ENCODE measurements at places on chromosomes 6 and 20.
A peak's percentile ranks its signal among the peaks of the same experiment; 100 is the strongest.

- no peak for DNase-seq
These were observed 15.3 kb upstream of the ZC3H12D start for GRCh38 chr6:149500096-149500495.

GRCh38 chr6:54609981-54610380, 236.6 kb upstream of the FAM83B start:
- no peak for DNase-seq

DNA sequence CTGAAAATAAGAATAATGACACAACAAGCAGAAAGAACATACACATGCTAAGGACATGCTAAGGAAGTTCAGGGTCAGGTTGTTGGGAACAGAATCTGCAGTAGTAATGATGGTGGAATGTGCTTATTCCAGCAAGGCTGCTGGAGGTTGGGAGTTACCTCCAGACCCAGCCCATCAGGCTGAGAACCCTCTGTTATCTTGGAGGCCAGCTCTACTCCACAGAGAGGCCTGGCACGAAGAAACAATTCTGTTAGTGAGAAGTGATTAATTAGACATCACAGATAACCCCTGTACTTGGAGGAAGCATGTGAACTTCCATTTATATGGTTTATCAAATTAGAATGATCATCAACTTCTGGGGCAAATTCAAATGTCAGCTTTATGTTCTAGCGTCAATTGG, 22.1 kb upstream of the ARHGAP18 start:
- no peak for DNase-seq

DNA sequence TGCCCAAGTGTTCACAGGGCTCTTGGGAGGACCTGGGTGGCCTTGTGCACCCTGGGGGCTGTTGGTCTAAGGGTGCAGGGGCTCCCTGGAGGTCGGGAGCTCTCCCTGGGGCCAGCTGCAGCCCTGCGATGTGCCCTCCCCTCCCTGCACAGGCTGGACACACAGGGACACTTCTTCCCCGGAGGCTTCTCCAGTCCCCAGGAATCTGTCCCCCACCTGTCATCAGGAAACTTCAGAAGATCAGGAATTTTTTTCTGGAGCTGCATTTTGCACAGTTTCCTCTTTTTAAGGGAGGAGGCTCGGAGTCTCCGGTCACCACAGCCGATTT, 66.9 kb upstream of the BHLHE23 start:
- DNase-seq: no peak

DNA sequence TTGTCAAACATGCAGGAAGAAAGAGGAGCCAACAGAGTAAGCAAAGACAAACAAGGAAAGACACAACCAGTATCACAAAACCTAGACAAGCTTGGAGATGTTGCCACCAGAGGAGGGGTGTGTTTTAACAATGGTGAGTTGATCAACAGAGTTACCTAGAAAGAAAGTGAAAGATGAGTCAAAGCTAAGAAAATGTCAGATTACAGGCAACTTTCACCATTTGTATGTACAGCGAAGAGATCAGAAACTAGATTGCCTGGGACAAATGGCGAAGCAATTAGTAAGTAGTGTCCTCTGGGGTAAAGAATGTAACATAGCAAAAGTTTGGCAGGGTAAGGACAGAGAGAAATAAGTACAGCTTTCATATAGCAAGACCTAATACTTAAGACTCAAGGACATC, 51.6 kb upstream of the POU3F2 start:
- DNase-seq: no peak

DNA sequence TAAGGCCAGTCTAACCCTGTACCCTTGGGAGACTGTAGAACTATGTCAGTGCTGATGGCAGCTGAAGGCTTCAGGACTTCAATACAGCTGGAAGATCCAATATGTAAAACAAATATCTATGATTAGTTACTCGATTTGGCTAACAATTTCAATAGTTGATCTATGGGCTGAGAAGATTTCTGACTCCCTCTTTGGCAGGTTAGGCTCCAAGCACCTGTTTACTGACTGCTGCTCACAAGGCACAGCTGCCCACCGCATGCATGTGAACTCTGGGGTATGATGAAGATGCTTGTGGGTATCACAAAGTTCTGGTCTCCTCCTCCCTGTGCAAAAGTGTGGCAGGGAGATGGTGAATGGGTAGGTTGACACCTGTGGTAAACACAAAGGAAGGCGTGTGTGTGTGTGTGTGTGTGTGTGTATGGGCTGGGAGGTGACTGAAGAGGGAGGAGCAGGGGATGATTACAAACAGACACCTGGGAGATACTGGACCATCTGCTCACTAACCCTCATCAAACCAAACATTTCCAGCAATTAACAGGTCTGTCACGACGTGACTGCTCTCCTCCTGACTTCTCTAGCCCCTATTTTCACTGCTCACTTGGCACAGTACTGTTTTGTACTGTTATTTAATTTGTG, 18.1 kb downstream of the ELMO2 start:
- no peak for DNase-seq

- no peak for DNase-seq
These were observed 10.7 kb upstream of the ULBP3 start for GRCh38 chr6:150079604-150080003.

- no peak for DNase-seq
These were observed 47.1 kb downstream of the SLC26A8 start for GRCh38 chr6:35977308-35977707.

DNA sequence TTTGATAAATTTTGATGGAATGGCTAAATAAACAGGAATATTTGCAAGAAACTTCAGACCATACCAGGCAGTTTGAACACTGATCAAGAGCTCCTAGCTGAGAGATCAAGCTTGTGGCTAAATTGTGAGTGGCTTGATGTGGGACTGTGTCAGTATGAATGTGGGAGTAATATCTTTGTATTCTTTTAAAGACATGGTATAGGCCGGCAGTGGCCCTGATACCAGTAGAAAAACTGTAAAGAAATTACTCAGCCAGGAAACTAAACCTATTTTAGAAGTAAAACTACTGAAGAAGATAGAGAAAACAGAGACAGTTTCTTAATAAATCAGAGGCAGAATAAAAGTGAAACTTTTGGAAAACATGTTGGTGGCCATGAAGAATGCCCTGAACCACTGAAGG, 608.4 kb upstream of the SYNCRIP start:
- DNase-seq: no peak

DNA sequence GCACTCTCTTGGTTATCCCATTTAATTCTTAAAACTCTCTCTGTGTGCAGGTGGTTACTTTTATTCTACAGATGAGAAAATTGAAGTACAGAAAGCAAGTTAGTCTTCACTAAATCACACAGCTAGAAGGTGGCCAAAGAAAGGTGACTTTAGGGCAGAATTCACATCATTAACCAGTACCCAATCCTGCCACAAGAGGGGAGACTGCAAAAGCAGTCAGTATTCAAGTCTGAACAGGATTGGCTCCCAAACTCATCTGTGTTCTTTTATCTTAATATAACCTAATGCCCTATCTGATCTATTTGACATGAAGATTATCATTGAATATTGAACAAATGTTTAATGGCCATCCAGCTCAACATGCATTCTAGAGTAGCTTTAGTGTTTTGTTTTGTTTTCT, 225.3 kb upstream of the FAM83B start:
- DNase-seq: no peak

- DNase-seq: no peak
These were observed 26.3 kb upstream of the DNAAF9 start for GRCh38 chr20:3433744-3434143.

DNA sequence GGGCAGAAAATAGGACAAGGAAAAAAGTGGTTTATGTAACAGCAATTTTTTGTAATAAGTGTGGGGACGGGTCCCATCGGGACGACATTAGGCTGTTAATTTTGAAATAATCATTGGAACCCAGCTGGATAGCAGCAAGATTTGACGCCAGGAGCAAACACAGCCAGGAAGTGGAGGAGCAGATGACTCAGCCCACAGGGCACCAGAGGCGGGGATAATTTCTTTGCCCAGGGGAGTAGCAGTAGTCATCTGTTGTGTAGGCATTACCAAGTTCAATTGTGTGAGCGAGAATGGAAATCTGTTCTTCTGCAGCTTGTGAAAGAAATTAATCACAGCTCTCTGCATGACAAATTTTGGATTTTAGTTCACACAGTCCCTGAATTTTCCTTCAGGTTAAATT, 22.6 kb upstream of the RIN2 start:
- no peak for DNase-seq

GRCh38 chr6:149453597-149454345, 31.0 kb downstream of the ZC3H12D start:
- no peak for DNase-seq

DNA sequence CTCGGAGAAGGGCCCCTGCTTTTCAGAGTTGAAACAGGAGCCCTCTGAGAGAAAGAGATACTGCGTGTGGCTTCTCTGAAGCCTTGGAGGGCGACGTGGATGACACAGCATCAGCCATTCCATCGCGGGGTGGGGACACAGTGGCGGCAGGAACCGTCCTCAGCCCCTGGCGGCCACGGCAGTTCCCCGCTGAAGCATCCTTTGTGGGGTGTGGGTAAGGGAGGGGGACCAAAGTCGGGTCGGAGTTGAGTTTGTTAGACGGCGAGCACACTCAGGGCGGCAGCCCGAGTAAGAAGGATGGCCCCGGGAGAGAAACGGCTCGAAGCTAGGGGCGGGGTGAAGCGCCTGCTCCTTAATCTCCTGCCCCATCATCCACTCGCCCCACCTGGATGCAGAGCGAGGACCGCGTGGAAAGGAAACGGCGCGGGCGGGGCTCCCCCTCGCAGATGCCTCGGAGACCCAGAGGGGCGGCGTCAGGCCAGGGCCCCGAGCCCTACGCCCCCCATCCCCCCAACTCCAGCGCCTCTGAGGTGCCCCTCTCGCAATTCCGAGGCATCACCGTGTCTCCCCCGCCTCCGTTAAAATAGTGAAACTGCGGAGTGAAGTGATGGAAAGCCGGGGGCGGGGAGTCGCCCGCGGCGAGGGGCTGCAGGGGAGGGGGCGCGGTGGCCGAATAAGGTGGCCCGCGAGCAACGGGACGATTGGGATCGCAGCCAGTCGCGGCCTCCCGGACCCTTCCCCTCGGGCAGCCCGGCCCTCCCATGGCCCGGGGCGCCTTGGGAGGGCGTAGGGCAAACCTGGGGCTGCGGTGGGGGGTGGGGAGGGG, 796 bp upstream of the RREB1 start:
- DNase-seq: peak; percentile 73

- no peak for DNase-seq
These were observed 1.1 kb upstream of the PAQR8 start for GRCh38 chr6:52360601-52361413.

DNA sequence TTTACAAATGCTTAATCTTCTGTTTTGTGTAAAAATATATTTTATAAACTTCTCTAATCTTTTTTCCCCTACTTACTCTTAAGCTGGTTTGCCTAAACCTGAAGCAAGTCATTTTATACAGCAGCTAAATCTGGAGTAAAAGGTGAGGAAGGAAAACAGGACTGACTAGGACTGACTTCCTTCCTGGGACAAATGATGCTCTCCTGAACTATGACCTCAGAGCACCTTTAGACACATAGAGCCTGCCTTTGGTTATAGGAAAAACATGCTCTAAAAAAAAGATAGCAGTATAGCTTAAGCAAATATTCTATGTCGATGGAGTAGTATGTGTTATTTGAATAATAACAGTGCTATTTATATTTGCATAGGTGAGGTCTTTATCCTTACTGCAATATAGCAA, 21.5 kb upstream of the ADGRG6 start:
- no peak for DNase-seq

DNA sequence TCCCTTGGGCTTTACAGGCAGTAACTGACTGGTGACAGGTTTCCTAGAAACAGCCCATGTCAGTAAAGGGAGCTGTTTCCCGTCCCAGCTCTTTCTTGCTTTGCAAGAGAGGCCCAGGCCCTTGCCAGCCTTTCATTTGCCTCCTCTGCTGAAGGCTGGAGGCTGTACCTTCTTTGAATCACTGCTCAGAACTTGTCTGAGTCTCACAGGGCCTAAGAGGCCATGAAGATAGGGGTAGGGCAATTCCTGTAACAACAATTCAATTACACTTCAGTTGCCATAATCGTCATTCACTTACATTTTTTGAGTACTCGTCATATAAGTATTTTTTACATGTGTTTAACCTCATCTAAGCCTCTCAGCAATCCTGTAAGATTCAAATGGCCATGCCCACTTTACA, 25.9 kb upstream of the MAFB start:
- DNase-seq: no peak

GRCh38 chr20:57746832-57747404, 37.1 kb upstream of the PMEPA1 start:
- DNase-seq: no peak

DNA sequence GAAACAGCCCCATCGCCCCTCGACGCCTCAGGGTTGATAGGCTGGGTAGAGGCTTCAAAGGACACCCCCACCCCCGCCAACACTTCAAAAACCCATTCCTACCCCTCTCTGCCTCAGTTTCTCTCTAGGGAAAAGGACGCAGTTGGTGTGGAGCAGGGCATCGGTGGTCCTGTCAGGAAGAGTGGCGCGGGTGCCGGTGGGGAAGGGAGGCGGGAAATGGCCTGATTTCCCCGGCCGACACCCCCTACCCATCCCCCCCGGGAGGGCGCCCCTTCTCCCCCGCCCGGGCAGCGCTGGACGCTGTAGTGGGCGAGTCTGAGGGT, 367 bp downstream of the NRSN2 start:
- DNase-seq: no peak

DNA sequence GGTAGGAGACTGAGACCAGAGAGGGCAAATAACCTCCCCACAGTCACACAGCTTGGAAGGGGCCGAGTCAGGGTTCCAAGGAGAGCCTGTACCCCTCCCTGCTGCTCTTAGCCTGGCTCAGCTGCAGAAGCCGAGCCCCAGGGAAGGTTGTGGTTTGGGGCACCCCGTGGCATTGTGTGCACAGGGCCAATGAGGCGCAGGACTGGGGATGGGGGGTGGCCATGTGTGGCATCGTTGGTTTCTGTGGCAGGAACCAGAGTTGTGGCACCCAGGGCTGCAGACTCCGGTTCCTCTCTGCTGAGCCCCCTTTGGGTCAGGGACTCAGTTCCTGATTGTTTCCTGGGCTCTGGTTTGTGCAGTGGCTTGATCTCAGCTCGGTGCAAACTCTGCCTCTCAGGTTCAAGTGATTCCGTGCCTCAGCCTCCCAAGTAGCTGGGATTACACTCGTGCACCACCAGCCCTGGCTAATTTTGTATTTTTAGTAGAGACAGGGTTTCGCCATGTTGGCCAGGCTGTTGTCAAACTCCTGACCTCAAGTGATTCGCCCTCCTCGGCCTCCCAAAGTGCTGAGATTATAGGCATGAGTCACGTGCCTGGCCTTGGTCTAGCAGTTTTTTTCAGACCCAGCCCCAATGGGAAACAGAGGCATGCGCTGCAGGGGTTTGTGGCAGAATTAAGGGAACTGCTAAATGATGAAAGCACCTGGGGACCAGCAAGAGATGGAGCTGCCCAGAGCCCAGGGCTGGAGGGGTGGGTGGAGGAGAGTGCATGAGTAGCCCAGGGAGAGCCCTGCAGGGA, 221.0 kb upstream of the SULF2 start:
- DNase-seq: no peak

DNA sequence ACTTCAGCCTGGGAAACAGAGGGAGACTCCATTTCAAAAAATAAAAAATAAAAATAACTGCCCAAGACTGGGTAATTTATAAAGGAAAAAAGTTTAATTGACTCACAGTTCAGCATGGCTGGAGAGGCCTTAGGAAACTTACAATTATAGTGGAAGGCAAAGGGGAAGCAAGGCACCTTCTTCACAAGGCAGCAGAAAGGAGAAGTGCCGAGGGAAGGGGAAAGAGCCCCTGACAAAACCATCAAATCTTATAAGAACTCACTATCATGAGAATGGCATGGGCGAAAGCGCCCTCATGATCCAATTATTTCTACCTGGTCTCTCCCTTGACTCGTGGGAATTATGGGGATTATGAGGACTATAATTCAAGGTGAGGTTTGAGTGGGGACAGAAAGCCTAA, 95.5 kb upstream of the LGSN start:
- DNase-seq: no peak

GRCh38 chr20:2698912-2699311, 6.3 kb downstream of the EBF4 start:
- no peak for DNase-seq

All from activated naive CD4-positive, alpha-beta T cell treated with Interleukin-2 at 50 U/mL for 16 hours (primary cell).